ENCODE measurements at places on chromosomes 16 and 17.

GRCh38 chr16:75244225-75244809 is 7.1 kb downstream of the BCAR1 start:
- DNase-seq: peak; percentile 27

- peak; percentile 85 for DNase-seq
These were observed 25.5 kb upstream of the ALKBH5 start for GRCh38 chr17:18158022-18158600.

GRCh38 chr17:45108051-45108450 is 24.3 kb downstream of the PLCD3 start:
- no peak for DNase-seq

GRCh38 chr17:76736349-76737081 is 616 bp downstream of the SRSF2 start:
- no peak for DNase-seq

DNA sequence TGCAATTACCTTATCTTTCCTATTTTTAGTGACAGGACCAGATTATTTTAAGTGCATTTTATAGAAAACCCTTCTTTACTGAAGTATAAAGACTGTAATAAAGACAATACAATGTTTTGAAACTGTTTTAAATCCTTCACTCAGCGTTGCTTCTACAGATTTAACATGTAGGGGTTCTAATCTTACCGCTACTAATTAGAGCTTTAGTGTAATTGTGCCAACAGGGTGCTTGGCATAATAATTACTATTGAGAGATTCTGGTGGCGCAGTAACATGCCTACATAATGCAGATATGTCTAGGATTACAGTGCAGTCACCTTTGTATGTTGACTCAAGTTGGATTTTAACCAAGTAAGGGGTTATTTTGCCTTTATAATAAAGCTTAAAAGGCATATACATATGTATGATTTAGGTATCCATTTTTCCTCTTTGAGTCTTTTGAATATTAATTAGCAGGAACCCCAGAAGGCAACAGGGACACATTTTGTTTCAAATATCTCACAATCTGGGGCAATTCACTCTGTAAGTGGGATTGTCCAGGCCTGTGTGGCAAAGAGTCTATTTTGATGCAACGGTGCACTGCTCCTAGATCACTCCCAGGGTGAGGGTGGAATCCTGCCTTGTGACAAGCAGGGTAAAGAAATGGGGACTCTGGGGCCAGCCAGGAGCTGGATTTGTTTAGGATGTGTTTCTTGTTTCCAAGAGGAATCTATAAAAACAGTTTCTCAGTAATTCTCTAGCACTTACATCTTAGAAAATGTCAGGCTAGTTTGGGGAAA is 604.7 kb upstream of the SALL1 start:
- DNase-seq: no peak

- DNase-seq: no peak
These were observed 174.0 kb downstream of the KATNIP start for GRCh38 chr16:27723711-27724481.
